ENCODE measurements at places on chromosomes 6 and 20. TPM values are rescaled to one million over a fixed set of nuclear protein-coding genes. Genes with fewer than 3 reads are reported as not detected.

DNA sequence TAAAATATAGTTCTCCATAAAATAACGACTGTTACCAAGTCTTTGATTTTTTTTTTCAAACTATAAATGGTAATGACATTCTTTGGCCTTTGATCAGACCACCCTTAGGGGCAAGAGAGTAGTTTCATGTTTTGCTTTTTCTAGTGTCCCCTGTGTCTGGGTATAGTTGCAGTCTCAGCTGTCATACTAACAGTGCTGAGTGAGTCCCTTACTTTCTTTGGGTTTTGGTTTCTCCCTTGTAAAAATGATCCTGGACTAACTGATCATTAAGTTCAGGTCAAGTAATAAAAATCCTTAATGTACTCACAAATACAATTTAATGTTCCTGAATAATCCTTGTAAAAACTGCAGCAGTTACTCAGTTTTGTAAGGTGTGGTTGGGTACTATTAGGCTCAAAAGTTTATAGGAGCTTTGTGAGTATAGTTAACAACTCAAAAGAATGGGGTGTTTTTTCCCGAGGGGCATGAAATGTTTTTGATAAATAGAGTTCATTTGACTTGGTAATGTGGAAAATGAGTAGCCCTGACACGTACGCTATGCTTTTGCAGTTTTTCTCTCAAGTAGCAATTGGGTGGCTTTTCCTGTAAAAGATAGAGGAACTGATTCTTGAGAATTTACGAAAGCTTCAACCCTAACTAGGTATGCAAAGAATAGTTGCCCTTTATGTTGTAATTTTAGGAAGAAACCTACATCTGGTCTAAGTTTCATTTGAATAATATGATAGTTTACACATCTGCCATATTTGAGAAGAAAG, 6.2 kb downstream of the PTPN1 start:
- DNase-seq = no peak

DNA sequence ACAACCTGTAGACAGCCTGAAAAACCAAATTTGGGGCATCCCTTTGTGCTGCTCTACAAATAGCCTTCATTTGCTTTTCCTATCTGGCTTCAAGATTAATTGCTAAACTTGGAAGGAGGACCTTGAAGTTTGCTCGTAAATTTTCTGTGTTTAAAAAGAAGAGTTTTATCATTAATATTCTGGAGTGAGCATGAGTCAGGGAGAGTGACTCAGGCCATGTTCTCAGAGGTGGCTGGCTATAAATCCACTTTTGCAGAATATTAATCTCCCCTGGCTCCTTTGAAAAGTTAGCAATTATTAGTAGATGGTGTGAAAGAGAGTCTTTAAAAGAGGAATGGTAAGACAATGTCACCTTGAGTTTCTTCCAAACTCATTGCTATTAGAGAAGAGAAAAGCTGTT, 91.0 kb downstream of the ANKEF1 start:
- no peak for DNase-seq

GRCh38 chr6:155832596-155832995, 377.0 kb upstream of the NOX3 start:
- DNase-seq = no peak

- DNase-seq = no peak
Observed at GRCh38 chr6:159116343-159116742, 52.9 kb upstream of the FNDC1 start.

GHRH gene
- not detected for total RNA-seq
